ENCODE measurements at places on chromosomes 2 and 18.

GRCh38 chr2:143347271-143347695, 218.1 kb downstream of the ARHGAP15 start:
- DNase-seq = no peak

- DNase-seq = no peak
Measured at GRCh38 chr18:77162580-77162979, 30.0 kb upstream of the MBP start.

GRCh38 chr18:55968550-55968949, 380.6 kb upstream of the TCF4 start:
- peak; percentile 53 for DNase-seq

DNA sequence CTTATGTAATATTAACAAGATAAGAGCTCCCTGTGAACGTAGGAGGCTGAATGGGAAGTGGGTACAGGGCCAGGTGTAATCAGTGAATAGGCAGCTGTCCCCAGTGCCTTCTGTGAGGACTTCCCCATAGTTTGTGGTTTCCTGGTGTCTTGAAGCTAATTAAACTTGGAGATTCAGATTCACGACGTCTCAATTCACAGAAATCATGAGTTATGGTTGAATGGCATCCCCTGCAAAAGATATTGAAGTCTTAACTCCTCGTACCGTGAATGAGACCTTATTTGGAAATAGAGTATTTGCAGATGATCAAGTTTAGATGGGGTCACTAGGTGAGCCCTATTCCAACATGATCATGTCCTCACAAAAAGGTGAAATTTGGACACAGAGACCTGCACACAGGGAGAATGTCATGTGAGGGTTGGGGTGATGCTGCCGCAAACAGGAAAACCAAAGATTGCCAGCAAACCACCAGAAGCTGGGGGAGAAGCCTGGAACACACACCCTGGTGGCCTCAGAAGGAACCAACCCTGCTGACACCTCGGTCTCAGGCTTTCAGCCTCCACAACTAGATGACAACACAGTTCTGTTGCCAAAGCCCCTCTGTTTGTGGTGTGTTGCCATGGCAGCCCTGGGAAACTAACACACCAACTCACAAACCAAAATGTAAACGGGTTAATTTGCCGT, 13.2 kb downstream of the ARL4C start:
- DNase-seq = no peak

DNA sequence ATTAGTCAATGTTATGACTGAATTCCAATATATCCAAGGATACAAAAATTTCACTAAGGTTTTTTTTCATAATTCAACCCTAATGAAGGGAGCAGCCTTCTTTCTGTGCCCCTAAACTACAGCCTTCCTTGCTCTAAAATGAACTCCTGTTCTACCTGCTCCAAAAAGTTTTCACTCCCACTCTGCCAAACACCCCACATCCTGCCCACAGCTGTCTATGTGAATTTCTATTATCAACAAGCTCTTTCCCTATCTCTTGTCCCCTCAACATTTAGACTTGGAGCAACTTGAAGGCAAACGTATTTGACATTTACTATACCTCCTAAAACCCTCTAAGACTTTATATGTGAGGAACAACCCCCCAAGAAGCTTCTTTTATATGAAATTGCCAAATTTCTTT, 2.5 kb downstream of the STAT4 start:
- DNase-seq = no peak

GRCh38 chr2:217218269-217219163, 358.7 kb upstream of the TNP1 start:
- DNase-seq = peak; percentile 45

DNA sequence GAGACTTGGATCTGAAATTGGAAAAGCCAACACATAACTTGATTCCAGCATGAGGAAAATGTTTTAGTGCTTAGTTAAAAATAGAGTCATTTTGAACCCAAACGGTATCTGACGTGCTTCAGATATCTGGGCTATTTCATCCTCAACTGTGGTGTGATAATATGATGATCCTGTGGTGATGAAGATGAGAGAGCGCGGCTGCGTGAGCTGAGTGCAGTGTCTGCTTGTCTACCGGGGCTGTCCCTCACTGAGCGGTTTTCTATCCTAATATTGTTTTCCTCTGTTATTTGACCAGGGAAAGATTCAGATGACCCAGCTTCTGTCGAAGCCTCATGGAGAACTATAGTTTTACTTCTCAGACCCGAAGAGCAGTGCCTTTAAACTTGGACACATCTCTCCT, 5.8 kb downstream of the TWIST2 start:
- no peak for DNase-seq
